ENCODE measurements at places on chromosomes 11 and 22. TPM values are rescaled to one million over a fixed set of nuclear protein-coding genes. Genes with fewer than 3 reads are reported as not detected.

DNA sequence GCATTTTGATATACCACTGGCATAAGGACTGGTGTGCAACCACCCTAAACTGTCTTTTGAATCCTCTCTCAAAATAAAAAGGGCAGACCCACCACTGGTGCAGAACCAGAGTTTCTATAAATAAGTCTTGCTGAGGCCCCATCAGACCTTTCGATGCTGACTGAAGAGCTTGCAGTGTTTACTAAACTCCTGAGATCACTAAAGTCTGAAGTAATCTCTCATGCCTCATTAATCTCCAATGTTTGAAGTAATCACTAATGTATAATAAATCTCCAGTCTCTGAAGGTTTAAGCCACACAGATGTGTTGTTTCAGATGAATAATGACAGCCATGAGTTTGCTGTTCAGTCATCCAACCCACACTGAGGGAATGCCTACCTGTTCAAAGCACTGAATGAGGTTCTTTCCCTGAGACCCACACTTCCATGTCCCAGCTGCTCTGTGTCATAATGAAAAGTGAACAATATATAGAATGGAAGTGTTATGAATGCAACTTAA, 50.6 kb upstream of the DEUP1 start:
- DNase-seq: no peak

DNA sequence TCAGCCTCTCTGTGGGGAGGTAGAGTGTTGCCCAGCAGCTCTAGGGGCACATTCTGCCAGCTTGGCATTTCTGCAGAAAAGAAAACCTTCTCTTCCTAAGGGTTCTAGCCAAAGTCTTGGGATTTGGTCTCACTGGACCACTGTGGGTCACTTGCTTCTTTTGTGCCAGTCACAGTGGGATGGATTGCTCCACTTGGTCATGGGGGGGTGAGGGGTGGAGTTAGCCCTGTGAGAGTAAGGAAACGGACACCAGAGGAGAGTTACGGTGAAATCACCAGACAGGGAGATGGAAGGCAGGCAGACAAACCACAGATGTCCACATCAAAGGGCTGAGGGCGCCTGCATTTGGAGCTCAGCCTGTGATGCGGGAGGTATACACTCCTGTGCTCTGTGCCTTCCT, 10.8 kb downstream of the SGSM1 start:
- no peak for DNase-seq

WNT7B gene
- 15.8 TPM for total RNA-seq

DNA sequence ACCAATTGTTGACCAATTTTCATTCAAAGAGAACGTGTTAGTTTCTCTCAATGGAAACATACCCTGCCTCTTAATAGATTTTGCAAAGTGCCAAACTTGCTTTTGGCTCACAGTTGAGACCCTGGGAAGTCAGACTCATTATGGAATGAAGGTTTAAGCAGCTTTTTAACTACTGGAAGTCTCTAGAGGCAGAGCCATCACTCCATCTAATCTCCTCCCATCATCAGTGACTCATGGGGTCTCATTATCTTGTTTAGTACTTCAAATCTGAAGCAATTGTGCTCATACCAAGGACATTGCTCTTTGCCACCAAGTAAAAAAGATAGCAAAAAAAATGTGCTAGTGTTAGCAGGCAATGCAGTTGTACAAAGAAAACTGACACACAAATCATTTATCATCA, 537.1 kb upstream of the LRRC4C start:
- DNase-seq: no peak

GRCh38 chr22:44145544-44145943, 35.2 kb upstream of the PARVG start:
- no peak for DNase-seq

DNA sequence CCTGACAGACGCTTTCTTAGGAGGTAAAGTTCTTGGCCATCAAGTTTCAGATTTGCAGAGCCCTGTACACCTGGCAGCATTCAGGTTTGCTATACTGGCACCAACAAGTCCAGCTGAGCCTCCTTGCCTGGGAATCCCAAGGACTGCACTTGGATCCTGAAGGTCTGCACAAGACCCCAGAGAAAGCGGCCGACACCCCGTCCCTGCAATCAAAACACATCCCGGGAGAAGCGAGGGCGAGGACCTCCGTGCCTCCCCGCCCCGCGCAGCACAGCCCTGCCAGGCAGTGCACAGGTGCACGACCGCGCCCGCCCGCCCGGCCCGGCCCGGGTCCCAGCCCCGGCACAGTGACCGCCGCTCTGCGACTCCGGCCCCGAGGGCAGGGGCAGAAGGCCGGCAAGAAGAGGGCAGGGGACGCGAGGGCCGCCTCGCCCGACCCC, 559 bp downstream of the MRTFA start:
- DNase-seq: no peak

DNA sequence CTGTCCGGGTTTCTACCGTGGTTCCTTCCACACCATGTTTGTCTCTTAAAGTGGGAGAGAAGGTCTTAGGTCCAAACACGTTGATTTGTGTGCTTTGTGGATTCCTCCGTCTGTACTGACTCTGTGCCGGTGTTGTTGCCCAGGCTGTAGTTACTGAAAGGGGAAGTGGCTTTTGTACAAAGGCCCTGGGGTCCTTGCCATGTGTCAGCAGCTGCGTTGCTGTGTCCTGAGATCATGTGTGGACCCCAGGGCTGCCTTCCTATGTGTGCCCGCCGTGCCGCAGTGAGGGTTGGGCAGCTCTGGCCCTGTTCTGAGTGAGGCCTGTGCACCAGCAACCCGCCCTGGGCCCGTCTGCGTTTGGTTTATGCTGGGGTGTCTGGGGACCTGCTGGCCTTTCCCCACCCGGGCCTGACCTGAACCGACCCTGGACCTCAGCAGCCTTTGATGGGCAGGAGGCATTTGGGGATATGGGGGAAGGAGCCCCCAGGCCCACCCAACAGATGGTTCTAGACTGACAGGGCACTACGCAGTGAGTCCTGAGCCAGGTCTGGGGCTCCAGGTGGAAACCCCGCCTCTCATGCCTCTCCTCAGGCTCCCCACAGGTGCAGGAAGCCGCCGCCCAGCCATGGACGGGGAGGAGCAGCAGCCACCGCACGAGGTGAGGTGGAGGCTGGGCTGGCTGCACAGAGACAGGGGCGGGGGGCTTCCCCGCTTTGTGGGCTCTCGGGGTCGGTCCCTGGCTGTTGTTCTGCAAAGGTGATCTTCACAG, 6.9 kb downstream of the TRABD start:
- no peak for DNase-seq

- DNase-seq: no peak
Measured at GRCh38 chr11:12771875-12772274, 97.7 kb downstream of the TEAD1 start.

DNA sequence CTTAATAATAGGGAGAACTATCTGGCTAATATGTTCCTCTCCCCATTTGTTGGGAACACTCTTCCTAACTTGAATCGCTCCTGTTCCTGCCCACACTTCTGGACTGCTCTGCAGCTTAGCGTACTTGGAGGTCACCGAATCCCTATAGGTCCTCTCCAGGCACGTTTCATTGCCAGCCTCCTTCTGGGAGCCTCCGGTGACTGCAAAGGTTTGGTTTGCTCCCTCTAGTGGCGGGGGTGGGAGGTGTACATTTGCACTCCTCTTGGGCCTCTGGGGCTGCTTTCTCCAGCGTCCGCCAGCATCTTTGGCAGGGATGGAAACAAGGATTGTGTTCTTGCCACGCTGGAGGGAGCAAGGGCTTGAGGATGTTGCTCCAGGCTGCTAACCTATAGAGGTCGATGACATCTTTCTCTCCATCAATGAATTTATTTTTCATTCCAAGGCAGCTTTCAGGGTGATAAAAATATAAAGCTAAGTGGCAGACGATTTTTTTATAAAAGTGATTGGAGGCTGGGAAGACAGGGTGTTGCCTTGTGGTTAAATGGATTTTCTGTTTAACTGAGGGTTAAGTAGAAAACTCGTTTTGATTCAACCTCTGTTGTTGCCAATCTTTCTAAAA, 48.7 kb downstream of the TSPAN18 start:
- no peak for DNase-seq

- no peak for DNase-seq
Measured at GRCh38 chr22:17678817-17679385, 40.3 kb downstream of the BCL2L13 start.

DNA sequence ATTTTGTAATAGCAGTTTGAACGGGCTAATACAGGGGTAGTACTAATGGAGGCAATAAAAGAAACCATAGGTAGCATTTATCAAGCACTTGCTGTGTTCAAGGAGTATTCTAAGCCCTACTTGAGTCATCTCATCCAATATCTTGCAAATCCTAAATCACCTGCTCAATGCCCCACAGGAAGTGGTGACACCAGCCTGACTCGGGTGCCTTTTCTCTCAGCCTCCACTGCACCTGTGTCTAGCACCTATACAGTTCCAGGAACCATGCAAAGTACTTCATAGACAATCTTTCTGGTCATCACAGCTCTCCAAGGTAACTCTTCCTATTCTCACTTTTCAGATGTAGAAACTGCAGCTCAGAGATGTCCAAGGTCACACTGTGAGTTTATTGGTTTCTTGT, 98.0 kb downstream of the PRR5L start:
- DNase-seq: no peak

DNA sequence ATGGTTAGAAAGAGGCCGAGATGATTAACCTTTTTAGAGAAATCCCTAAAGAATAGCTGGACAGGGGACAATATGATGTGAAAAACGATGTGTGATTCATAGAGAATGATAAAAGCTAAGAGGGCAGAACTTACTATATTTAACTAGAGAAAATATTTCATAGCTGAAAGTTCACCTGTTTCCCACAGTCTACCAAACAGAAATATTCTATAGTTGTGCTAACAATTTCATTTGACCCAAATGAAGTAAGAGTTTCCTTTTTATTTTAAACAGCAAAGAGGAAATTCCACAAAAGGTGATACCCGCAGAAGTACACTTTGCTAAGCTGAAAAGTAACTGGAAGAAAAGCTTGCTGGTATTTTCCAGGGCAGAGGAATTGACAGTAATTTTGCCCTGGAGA, 26.7 kb downstream of the ALKBH8 start:
- DNase-seq: no peak

GRCh38 chr22:28923826-28924732, 40.7 kb downstream of the ZNRF3 start:
- DNase-seq: no peak

DNA sequence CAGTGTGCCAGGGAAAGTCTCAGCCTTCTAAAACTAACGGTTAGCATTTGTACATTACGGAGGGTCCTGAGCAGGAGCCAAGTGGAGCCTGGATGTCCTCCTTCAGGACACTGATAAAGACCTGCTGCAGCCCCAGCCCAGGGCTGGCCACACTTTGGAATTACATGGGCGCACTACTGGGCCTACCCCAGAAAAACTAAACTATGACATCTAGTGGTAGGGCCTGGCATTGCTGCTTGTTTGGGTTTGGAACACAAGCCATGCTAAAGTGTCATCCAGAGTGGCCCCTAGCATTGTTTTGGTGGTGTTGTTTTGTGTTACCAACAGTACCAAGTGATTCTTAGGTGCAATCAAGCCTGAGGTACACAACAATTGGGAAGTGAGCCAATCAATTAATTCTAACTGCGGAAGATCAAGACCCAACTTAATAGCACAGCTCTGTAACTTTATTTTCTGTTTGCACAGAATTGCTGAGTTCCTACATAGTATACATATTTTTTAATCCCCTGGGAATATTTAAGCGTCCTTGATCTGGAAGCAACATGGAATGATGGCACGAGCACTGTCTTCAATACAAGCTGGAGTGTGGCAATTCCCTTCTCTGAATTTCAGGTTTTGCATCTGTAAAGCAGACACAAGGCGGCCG, 340.7 kb downstream of the LARGE1 start:
- DNase-seq: no peak

TPP1 gene
- 34.9 TPM for total RNA-seq

DNA sequence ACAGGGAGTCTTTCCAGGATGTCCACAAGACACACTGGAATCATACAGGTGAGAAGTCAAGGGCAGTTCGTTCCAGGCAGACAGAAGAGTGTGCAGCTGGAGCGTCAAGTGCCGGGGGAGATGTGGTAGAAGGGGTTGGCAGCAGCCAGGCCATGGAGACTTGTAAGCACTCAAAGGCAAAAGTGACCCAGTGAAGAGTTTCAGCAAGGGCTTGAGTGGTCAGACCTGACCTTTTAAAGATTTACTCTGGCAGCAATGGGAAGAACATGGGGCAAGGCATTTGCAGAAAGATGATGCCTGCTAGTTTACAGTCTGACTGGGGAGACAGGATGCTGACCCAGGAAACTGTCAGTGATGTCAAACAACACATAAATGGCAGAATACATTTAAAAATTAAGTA, 29.0 kb downstream of the P4HA3 start:
- DNase-seq: no peak
